ENCODE measurements at places on chromosomes 13 and 19. TPM values are rescaled to one million over a fixed set of nuclear protein-coding genes. Genes with fewer than 3 reads are reported as not detected.

Gene PGLYRP1
- total RNA-seq = not detected

- no peaks in the 10 kb centered on the region for H3K36me3 ChIP-seq
- no peaks in the 10 kb centered on the region for H3K4me1 ChIP-seq
- no peak for DNase-seq
These were observed 145.8 kb downstream of the SLC7A1 start for GRCh38 chr13:29449726-29450125.

Gene CELF5
- 16.1 TPM for total RNA-seq

Gene KLK4
- total RNA-seq = 0.68 TPM

- H3K36me3 ChIP-seq = no peaks in the 10 kb centered on the region
- H3K4me1 ChIP-seq = peaks cover 16% of the 10 kb centered on the region
- no peak for DNase-seq
- H3K27me3 ChIP-seq = no peaks in the 10 kb centered on the region
These were observed 4.0 kb downstream of the GNA11 start for GRCh38 chr19:3098141-3098514.

Gene RYR1
- total RNA-seq = 2.2 TPM

All from neural progenitor cell (in vitro differentiated cells).